ENCODE measurements at places on chromosomes 4 and X.

- no peak for DNase-seq
These were observed 99.9 kb upstream of the ADRA2C start for GRCh38 chr4:3666263-3666662.

GRCh38 chr4:111628437-111628836, 516.8 kb upstream of the FAM241A start:
- no peak for DNase-seq

GRCh38 chr4:76585897-76586360, 150.9 kb downstream of the SHROOM3 start:
- DNase-seq: peak; percentile 18

- DNase-seq: no peak
These were observed 96.7 kb downstream of the NAF1 start for GRCh38 chr4:163070023-163070422.

- DNase-seq: no peak
These were observed 2.2 kb downstream of the MXD4 start for GRCh38 chr4:2259541-2260343.

GRCh38 chr4:108336076-108336475, 167.3 kb upstream of the LEF1 start:
- no peak for DNase-seq

GRCh38 chrX:132983496-132983895, 25.1 kb upstream of the HS6ST2 start:
- DNase-seq: no peak

GRCh38 chr4:40916218-40916555, 166.4 kb downstream of the NSUN7 start:
- DNase-seq: peak; percentile 27

DNA sequence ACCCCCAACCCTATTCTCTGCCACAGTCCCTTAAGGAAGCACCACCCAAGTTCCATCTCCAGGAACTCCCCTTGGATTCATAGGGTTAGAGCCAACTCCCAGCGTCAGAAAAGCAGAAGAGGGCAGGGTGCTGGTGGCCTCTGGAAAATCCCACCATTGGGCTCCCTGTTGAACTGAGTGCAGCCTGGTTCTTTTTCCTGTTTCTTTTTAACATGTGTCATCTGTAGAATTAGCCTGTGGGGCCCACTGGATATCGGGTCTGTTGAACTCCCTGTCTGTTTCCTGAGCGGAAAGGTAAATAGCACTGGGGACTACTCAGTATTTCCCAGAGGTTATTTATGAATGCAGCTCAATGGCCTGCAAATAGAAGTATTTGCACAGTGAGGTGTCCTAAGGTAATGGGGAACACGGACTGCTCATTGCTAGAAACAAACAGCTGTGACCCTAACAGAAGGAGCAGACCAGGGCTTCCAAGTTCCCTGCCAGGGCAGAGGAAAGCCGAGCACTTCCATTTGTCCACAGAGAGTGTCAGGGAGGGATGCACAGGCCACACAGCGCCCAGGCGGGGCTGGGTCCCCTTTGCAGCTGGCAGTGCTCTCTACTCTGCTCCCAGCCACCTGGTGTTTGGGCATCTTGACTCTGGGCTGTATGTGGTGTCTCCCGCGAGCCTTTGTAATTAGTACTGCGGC, 102.6 kb downstream of the FHDC1 start:
- peak; percentile 22 for DNase-seq

DNA sequence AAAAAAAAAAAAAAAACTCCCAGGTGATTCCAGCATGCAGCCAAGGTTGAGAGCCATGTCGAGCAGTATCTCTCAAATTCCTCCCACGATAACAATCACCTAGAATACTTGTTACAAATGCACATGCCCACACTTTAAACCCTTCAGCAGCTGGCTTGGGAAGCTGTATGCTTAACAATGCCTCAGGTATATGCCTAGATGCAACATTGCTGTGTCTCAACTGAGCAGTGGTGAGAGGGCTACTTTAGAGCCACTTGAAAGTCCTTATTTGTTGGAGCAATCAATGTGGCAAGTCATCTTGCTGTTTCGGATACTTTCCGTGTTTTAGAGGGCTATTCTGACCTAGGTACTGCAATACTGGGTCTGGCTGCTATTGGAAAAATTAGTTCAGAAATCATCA, 487.4 kb downstream of the INPP4B start:
- DNase-seq: no peak

- no peak for DNase-seq
These were observed 16.8 kb upstream of the GPR82 start for GRCh38 chrX:41707218-41707617.

DNA sequence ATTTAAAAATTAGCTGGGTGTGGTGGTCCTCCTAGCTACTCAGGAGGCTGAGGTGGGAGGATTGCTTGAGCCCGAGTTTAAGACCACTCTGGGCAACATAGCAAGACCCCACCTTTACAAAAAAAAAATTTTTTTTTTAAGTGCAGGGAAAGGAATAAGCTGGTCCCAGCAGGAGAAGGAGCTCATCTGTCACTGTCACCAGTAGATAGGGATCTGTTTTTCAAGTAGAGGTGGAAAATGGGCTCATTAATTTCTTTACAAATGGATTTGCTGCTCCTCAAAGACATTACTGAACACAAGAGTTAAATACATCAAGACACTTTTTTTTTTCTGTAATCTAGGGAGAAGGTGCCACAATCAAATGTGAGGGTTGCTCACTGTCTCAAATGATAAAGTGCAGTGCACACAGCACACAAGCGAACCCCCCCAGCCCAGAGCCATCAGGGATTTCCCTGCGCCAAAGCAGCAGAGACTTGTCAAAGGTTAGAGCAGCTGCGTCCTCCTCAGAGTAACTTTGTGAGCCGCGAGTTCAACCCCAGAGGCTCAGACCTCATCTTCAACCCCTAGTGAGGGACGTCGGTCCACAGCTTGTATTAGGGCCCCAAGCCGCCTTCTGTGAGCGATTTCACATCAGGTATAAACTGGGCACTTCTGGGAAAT, 14.3 kb upstream of the MTNR1A start:
- no peak for DNase-seq

DNA sequence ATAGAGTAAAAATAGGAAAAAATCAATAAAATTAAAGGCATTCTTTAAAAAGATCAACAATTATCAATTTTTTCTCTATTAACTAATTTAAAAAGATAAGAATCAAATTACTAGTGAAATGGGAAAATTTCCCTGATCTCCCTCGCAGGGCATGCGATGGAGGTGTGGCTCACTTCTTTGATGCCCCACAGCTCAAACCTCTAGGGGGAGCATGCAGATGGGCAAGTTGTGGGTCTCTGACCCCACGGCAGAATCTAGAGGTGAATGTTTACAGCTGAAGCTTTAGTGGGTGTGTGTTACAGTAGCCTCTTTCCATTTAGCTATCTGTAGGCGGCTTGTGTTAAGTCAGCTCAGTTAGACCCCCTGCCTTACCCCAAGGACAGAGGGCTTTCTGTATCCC, 1348.8 kb downstream of the PCDH18 start:
- no peak for DNase-seq

DNA sequence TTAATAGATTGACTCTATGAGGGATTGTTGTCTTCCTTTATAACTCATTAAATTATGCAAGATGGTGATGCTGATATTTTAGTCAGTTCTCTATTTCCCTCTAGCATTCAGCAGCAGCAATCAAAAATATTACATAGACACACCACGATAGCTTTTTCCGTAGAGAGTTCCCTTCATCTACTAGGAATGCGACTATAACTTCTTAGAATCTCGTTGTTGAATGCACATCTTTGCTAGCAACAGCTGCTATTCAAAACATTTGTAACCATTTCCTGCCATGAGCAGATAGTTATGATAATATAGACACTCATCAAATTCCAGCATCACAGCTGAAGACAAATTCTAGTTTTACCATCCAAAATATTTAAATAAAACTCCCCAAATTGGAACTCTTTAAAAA, 147.4 kb upstream of the FGF13 start:
- no peak for DNase-seq

DNA sequence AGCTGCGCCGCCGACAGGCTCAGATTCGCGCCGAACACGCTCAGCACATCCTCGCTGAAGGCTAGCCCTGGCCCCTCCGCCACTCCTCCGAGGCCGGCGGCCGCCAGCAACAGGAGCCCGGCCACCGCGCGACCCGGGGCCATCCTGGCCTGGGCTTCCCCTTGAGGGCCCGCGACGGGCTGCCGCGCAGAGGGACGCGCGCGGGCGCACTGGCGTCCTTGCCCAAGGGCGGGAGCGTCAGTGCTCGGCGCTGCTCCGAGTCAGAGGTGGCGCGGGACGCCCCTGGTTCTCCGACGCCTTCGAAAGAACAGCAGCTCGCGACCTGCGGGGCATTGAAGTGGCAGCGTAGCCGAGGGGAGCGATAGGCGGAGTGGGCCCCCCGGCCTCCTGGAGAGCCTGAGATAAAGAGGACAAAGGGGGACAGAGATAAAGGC, 745 bp downstream of the SLC39A8 start:
- peak; percentile 78 for DNase-seq

DNA sequence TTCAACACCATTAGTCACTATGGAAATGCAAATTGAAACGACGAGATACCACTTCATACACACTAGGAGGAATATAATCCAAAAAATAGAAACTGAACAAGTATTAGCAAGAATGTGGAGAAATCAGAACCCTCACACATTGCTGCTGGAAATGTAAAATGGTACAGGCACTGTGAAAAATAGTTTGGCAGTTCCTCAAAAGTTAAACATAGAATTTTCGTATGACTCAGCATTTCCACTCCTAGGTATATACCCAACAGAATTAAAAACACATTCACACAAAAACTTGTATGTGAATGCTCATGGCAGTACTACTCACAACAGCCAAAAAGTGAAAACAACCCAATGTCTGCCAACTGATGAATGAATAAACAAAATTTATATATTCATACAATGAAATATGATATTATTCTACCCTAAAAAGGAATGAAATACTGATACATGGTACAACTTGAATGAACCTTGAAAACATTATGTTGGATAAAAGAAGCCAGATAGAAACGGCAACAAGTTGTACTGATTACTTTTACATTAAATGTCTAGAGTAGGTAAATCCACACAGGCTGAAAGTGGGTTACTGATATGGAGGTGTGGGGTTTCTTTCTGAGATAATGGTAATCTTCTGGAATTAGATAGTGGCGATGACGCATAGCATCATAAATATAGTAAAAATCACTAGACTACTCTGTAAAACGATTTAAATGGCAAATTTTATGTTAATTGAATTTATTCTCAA, 22.3 kb downstream of the TEC start:
- peak; percentile 54 for DNase-seq

GRCh38 chrX:69255441-69256290, 90.4 kb upstream of the PJA1 start:
- DNase-seq: no peak

- DNase-seq: no peak
These were observed 36.8 kb upstream of the REST start for GRCh38 chr4:56870946-56871345.

DNA sequence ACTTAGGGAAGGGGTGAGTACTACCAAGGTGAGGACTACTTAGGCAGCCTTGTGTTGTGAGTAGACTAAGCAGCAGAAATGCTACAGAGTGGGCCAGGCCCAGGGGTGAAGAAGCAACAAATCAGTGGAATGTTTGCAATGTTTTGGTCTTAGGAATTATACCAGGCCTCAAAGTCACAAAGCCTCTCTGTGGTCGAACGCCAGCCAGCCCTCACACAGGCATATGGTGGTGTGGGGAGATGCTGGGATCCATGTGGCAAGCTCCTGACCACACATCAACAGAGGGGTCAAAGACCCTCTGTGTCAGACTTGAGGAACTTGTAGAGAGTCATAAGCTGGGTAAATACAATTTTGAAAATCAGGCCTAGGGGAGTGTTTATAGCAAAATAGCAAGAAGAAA, 153.8 kb upstream of the KLF3 start:
- DNase-seq: no peak

- DNase-seq: no peak
These were observed 7.5 kb downstream of the IDS start for GRCh38 chrX:149497626-149498025.

DNA sequence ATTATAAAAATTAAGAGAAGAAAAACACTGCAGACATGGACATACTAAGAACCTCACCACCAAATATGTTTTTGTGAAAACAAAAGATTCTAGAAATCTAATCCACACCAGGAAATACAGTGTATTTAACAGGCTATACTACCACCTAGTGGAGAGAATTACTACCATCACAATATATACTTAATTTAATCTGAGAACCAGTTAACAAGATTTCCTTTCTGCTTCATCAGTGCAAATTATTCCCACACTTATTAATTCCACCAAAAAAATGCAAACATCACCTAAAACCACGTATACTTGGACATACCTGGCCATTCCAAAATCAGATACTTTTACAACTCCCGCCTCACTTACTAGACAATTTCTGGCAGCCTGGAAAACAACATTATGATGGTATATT, 7.0 kb upstream of the TXK start:
- DNase-seq: peak; percentile 49

GRCh38 chrX:136170139-136170800, 22.9 kb downstream of the FHL1 start:
- DNase-seq: no peak

DNA sequence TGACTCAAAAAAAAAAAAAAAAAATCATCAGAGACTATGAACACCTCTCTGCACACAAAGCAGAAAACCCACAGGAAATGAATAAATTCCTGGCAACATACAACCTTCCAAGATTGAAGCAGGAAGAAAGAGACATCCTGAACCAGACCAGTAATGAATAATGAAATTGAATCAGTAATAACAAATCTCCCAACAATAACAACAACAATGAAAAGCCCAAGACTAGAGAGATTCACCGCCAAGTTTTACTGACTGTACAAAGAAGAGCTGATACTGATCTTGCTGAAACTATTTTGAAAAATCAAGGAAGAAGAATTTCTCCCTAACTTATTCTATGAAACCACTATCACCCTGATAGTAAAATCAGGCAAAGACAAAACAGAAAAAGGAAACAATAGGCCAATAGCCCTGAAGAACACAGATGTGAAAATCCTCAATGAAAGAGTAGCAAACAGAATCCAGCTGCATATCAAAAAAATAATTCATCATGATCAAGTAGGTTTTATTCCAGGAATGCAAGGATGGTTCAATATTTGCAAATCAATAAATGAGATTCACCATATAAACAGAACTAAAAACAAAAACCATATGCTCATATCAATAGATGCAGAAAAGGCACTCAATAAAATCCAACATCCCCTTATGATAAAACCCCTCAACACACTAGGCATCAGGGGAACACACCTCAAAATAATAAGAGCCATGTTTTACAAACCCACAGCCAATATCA, 31.0 kb upstream of the PLK4 start:
- DNase-seq: no peak

GRCh38 chr4:172660251-172660650, 508.4 kb upstream of the GALNT7 start:
- no peak for DNase-seq

DNA sequence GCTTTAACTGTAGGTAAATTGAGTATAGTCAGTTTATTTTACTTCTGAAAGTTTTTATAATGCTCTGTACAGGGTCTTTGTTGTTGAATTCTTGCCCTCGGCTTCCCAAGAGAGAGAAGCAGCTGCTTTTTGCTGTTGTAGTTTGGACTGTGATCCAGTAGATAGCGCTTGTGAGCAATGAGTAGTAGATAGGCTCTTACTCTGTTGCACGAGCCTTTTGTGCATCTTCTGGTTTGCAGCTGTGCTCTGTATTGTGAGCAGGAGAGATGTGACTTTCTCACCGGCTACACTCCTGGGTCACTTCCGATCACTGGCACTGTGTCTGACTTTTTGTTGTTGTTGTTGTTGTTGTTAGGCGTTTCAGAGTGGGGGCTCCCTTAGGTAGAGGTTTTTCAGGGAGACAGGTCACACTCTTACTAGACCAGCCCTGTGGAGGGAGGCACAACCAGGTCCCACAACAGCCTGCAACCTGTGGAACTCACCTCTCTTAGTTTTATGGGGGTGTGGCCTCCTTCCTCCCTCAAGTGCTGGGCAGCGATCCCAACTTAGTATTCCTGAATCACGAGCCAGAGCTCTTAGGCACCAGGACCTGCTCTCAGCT, 822.1 kb upstream of the GALNTL6 start:
- DNase-seq: peak; percentile 32

Data from inflammatory macrophage treated with lipopolysaccharide for 4 hours (primary cell).